Panc1 (cell line): ENCODE measurements at places on chromosomes 11 and 22.

- DNase-seq: no peak
Observed at GRCh38 chr11:20672575-20672974, 3.2 kb downstream of the NELL1 start.

DNA sequence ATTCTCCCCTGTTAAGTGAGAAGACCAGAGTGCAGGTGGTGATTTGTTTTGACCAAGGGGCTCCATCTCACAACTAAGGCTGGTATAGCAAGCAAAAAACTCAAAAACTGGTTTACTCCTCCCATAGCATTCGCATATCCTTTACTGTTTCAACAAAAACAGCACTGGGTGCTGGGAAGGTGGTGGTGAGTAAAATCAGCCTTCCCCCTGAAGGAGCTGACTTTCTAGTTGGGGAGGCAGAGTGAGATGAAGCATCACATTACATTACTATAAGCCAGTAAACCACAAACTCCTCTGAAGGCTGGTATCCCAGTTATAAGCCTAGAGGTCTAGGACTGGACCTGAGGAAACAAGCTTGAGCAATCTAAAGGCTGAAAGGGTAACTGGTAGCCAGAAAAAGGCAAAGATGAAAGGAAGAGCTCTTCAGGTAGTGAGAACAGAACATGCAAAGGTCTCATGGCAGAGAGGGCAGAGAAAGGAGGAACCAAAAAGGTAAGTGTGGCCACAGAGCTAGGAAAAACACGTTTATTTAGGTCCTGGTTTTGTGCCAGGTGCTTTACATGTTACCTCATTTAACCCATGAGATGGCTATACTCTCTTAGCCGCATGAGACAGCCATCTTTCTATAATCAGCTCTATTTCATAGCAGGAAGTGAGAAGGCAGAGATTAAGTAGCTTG lies 22.3 kb downstream of the TMEM123 start:
- no peak for DNase-seq

- DNase-seq: no peak
Observed at GRCh38 chr11:44192017-44192385, 96.5 kb downstream of the EXT2 start.

DNA sequence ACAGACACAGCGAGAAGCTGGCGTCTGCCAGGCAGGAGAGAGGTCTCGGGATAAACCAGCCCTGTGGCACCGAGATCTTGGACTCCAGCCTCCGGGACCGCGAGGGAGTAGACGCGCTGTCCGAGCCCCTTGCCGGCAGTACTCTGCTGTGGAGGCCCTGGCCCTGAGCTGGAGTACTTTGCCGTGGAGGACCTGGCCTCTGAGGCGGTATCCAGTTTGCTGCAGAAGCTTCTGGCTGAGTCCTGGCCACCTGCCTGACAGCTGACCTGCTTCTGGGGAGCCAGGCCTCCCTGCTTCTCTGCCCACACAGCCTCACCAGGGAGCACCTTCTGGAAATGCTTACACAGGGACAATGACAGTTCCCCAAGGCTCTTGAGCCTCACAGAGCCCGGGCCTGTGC lies 31.6 kb upstream of the CARS1 start:
- no peak for DNase-seq

- DNase-seq: no peak
Observed at GRCh38 chr11:223026-223789, 12.9 kb downstream of the SIRT3 start.

GRCh38 chr11:34346551-34346950 lies 11.3 kb downstream of the ABTB2 start:
- no peak for DNase-seq

GRCh38 chr11:80603472-80603871 lies 1162.6 kb upstream of the TENM4 start:
- DNase-seq: no peak

DNA sequence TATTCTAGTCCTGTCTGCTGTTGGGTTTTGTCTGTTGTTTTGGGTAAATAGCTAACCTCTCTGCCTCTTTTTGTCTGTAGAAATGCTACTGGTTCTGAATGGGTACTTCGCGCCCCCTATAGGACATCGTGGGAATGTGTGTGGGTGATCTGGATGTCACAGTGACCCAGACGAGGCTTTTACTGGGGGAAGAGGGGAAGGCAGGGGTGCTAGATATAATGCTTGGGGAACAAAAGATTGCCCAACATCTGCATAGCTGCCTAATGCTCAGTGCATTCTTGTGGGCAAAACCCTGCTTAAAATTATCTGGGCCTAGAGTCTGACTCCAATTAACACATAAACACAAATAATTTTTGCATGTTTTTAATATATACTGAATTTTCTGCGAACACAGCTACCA lies 57.7 kb downstream of the BMAL1 start:
- no peak for DNase-seq

- DNase-seq: no peak
Observed at GRCh38 chr22:24240381-24240780, 4.5 kb downstream of the GGT5 start.

- no peak for DNase-seq
Observed at GRCh38 chr11:5546457-5546856, 1.9 kb downstream of the OR52H1 start.

DNA sequence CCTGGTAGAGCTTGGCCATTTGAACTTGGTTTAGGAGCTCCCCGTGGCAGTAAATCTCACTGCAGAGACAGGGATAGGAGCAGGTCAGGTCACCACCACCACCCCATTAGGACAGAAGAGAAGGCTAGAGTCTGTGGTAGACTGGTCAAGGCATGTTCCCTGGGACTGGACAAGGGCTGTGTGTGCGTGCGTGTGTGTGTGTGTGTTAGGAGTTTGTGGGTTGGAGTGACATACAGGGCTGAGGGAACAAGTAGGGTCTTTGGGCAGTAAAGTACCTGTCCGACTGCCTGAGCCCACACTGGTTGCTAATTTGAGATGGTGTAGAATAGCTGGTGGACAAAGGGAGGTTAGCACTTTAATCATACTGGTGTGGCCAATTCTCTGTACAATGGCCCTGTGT lies 16.1 kb downstream of the TREH start:
- no peak for DNase-seq

- DNase-seq: no peak
Observed at GRCh38 chr11:125465701-125466100, 30.4 kb downstream of the FEZ1 start.

GRCh38 chr11:87251560-87251959 lies 213.8 kb downstream of the TMEM135 start:
- DNase-seq: no peak

- DNase-seq: no peak
Observed at GRCh38 chr11:122309262-122309925, 193.4 kb upstream of the BLID start.

- no peak for DNase-seq
Observed at GRCh38 chr11:74185285-74185684, 14.2 kb downstream of the PPME1 start.

- no peak for DNase-seq
Observed at GRCh38 chr22:26615149-26615548, 2.7 kb downstream of the CRYBB1 start.

- no peak for DNase-seq
Observed at GRCh38 chr11:3003396-3004231, 11.5 kb upstream of the NAP1L4 start.

- no peak for DNase-seq
Observed at GRCh38 chr11:13761250-13761649, 92.8 kb downstream of the FAR1 start.

DNA sequence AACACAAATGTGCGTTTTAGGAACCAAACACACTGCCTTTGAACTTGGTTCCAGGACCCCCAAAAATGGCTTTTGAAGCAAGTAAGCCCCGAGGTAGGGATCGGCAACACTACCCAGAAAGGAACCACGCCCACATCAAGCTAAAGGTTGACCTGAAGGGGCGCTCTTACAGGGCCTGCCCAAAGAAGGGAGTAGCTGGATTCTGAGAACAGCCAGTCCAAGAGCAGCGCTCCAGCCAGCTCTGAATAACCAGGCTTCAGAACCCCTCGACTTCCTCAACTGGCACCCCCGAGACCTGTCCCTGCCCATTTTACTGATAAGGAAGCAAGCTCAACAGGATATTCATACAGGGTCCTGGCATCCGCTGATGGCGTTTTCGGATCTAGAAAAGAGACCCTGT lies 18.9 kb upstream of the MOB2 start:
- DNase-seq: no peak

DNA sequence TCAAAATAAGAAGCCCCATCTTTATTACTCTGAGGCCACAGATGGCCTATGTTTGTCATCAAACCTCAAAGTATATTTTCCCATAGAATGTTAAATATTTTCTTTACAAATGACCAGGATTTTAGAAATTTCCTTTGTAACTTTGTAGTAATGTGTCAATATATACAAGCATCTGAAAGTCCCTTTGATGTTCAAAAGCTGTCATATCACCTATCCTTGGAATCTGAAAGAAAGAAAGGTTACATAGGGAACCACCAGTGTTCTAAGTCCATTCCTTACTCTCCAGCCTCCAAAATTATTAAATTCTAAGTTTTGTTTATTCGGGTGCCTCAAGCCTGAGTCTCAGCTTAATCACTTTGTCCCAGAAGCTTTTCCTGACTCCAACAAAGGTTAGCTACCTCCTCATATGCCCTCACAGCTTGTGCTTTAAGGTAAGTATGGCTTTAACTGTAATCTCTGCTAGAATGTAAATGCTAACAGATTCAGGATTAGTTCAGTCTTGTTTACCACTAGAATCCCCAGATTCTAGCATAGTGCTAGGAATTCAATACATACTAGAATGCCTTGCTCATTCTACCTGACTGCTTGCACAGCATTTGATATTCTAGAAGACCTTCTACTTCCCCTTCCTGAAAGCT lies 32.3 kb downstream of the CCDC34 start:
- no peak for DNase-seq

DNA sequence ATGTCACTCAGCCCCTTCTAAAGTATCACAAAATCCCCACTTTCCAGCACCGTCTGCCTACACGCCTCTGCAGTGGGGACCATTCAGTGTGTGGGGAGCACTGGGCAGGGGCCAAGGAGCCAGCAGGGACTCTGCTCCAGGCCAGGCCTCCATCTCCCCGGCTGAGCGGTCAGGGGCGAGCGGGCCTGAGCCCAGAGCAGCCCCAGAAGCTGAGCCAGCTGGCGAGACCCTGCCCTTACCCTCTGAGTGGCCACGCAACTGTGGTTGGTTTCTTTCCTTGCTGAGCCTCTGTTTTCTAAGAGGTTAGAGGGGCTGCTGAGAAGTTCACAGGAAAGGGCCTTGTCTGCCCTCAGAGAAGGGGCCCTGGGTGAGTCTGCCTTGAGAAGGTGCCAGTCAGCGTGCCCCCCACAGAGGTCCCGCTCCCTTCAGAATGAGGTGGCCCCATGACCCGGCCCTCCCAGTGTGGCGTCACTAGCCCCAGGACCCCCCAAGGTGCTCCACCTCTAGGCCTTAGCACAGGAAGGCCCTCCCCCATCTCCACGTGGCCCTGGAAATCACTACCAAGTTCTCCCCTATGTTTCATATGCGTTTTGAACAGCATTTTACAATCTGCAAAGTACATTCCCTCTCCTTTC lies 46.9 kb downstream of the WNT11 start:
- no peak for DNase-seq

GRCh38 chr11:30758012-30758411 lies 171.9 kb upstream of the MPPED2 start:
- DNase-seq: no peak

- DNase-seq: no peak
Observed at GRCh38 chr22:22535662-22536061, 15.6 kb upstream of the ZNF280A start.

- no peak for DNase-seq
Observed at GRCh38 chr11:2729841-2730240, 30.0 kb upstream of the KCNQ1OT1 start.

GRCh38 chr22:30605449-30606110 lies 1.4 kb upstream of the TCN2 start:
- no peak for DNase-seq

DNA sequence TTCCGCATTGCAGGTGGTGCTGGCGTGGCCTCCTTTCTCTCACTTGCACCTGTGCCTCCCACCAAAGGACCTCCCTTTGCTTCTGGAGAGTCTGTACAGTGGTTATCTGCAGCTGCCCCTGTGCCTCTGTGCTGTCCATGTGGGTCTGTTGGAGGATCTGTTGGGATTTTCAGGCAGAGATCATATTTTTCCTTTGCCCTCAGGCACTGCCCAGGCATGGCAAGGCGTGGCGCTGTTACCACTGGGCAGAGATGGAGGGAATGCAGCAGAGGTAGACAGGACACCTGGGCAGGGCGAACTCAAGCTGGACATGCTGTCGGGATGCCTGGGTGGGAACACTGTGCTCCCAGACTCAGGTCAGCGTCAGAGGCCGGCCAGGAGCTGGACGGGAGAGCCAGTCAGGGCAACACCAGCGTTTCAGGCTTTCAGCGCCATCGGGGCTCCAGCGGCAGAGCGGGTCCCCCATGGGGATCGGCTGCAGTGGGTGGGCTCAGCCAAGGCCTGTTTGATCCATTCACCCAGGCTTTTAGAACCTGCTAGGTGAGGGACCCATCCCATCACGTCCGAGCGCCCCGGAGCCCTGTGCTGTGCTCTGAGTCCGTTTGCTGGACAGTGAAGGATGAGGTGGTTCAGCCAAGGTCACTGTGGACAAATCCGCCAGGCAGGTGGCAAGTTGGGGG lies 718.9 kb downstream of the BRD1 start:
- no peak for DNase-seq

DNA sequence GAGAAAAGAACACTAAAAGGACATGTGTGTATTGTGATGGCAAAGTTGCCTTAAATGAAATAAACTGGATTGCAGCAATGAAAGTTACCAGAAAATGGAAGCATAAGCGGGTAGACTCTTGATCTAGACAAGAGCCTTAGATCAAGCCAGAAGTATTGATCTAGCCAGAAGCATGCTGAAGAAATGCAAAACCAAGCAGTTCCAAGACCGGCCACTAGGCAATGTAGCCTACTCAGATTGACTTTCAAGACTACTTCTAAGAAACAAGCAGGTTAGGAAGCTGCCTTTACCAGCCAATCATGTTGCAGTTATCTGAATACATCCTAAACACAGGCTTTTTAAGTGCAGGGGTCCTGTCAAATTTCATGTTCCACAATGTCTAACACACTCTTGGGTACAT lies 54.6 kb downstream of the KCNA4 start:
- no peak for DNase-seq

- DNase-seq: no peak
Observed at GRCh38 chr22:47161631-47162030, 399.2 kb downstream of the TBC1D22A start.

DNA sequence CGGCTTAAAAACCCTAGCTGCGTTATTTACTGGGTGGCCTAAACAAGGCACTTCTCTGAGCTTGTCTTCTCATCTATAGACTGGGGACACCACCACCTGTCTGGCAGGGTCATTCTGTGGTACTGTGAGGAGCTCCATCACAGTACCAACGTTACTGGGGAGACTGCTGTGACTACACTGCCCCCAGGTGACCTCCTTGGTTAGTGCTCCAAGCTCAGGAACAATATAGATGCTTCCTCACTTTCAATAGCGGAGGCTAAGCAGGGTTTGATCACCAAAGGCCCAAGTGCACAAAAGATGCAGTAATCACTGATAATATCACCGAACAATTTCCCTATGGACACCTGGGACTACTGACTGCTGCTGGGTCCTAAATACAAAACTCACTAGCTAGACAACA lies 18.8 kb downstream of the PRPF19 start:
- DNase-seq: no peak

- DNase-seq: no peak
Observed at GRCh38 chr22:30872285-30873041, 96.1 kb downstream of the MORC2 start.
